Effector memory CD8-positive, alpha-beta T cell (primary cell): ENCODE measurements at places on chromosomes 1 and 21.

DNA sequence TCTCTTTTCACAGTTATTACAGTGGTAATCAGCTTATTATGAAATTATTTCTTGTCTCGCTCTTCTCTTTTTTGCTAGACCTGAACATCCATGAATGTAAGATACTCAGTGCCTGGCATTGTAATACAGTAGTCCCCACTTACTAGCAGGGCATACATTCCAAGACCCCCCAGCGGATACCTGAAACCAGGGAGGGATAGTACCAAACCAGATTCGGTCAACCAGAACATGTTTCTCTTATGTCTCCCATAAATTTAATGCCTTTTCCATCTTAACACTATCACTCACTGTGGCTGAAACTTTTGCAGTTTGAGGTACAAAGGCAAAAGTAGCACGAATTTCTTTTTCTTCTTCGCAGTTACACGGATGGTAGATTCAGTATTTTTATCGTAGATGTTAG, 24.6 kb upstream of the B3GALT2 start:
- no peak overlapping the region for H3K4me3 ChIP-seq
- no peaks in the 10 kb centered on the region for H3K27me3 ChIP-seq
- DNase-seq = no peak

DNA sequence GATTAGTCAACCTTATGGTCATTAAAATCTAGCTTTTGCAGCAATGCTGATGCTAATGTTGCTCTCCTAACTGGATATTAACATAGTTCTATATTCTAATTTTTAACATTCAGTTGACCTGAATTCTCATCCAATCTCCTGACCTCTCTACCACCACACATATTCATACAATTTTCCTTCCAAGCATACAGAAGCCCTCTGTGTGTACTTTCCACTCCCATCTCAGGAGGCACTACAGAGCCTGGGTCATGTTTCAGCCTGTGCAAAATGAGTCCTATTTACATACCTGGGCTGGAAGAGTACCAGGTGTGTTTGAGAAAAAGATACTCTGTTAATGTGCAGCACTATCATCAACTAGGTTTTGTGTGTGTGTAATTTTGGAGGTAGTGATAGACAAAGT, 486.3 kb downstream of the NEGR1 start:
- H3K27ac ChIP-seq = no peak overlapping the region
- no peaks in the 10 kb centered on the region for H3K4me1 ChIP-seq
- H3K27me3 ChIP-seq = no peaks in the 10 kb centered on the region
- no peak overlapping the region for H3K4me3 ChIP-seq
- H3K36me3 ChIP-seq = no peaks in the 10 kb centered on the region

DNA sequence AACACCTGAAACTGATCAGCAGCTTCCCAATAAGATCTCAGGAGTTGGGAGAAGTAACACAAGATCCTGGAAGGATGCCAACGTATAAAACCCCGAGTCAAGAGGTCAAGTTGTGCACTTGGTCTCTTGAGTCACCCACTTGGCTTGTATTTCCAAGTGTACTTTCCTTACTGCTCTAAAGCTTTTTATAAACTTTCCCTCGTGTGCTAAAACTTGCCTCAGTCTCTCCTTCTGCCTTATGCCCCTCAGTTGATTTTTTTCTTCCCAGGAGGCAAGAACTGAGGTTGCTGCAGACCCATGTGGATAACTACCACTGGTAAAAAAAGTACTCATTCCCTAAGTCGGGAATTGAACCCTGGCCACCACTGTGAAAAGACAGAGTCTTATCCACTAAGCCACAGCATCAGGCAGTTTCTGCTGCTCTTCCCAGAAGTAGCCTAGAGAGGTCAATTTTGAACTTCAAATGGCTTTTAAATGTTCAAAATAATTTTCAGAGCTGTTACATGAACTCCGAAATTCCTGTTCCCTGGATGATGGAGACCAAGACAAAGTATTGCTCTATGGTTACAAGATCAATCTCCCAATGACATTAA, 28.9 kb downstream of the ITLN2 start:
- no peaks in the 10 kb centered on the region for H3K4me1 ChIP-seq
- no peak overlapping the region for H3K4me3 ChIP-seq
- H3K27me3 ChIP-seq = no peaks in the 10 kb centered on the region
- H3K36me3 ChIP-seq = no peaks in the 10 kb centered on the region
- no peak for DNase-seq

DNA sequence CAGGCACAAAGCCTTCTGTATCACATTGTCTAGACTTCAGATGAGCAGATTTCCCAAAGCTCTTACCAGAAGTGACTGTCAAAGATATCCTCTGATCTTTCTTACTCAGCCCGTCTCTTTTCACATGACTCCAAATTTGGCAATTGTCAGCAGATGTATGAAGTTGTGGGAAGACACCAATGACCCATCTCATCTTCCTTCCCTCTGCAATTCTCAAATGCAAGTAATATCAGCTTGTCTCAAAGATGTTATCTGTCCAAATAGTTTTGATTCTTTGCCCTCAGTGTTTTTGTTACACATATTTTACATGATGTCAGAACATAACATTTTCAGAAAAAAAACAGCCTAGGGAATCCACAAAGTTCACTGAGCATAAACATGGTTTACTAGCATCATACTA, 45.1 kb upstream of the RGS2 start:
- no peak for DNase-seq
- H3K4me1 ChIP-seq = no peaks in the 10 kb centered on the region
- H3K36me3 ChIP-seq = no peaks in the 10 kb centered on the region
- peaks cover 15% of the 10 kb centered on the region for H3K27me3 ChIP-seq

DNA sequence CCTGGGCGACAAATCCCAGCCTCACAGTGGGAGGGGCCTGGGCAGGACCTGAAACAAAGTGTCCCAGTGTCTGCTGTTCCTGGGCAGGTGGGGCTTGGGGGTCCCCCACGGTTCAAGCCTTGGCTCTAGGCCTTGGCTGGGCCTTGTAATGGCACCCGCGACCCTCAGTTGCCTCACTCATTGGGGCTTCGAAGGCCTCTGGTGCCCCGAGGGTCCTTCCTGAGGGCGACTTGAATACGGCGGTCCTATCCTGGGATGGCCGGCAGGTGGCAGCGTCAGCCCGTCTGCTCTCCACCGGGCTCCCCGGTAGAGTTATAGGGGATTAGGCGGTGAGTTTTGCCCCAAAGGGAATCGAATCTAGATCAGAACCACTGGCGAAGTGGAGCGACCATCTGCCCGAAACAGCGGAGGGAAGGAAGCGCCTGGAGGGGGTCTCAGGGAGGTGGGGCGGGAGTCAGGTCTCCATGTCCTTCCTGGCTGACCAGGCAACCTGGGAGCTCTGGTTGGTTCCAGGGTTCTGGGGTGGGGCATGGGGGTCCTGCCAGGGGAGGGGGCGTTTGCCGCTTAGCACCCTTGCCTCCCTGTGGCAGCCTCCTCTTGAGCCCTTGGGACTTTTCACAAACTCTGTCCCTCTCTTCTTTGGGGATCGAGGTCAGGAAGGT, 2.1 kb upstream of the PEX10 start:
- H3K27ac ChIP-seq = peak overlapping the region; percentile 80
- no peaks in the 10 kb centered on the region for H3K27me3 ChIP-seq
- H3K4me3 ChIP-seq = peak overlapping the region; percentile 96
- peaks cover 39% of the 10 kb centered on the region for H3K4me1 ChIP-seq

DNA sequence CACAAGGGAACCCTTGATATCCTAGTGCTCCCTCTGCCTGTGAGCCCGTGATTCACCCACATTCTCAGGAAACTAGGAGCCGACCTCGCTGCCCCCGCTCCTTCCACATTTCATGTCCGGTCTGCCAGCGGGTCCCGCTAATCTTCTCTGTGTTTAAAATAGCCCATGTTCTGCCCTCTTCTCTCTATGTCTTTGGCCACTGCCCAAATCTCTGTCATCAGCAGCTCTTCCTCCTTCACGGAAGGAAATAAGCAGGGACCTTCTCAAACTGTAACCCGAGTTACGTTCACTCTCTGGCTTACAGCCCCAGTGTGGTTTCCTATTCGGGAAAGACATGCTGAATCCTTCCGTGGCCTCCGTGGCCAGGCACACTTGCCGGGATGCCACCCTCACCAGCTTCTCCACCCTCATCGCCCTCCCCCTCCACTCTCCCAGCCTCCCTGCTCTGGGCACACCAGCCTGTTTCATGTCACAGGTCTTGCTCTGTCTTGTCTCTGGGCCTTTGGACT, 21.1 kb upstream of the UBXN10 start:
- H3K27ac ChIP-seq = no peak overlapping the region
- H3K36me3 ChIP-seq = no peaks in the 10 kb centered on the region
- no peak overlapping the region for H3K4me3 ChIP-seq
- H3K27me3 ChIP-seq = peaks cover 12% of the 10 kb centered on the region
- no peak for DNase-seq

GRCh38 chr1:219587801-219588561, 24.9 kb downstream of the ZC3H11B start:
- H3K36me3 ChIP-seq = no peaks in the 10 kb centered on the region
- H3K4me3 ChIP-seq = no peak overlapping the region
- H3K27ac ChIP-seq = no peak overlapping the region
- H3K27me3 ChIP-seq = no peaks in the 10 kb centered on the region
- no peak for DNase-seq

GRCh38 chr1:30768830-30769718, 11.5 kb upstream of the LAPTM5 start:
- H3K27ac ChIP-seq = no peak overlapping the region
- no peak for DNase-seq
- no peaks in the 10 kb centered on the region for H3K36me3 ChIP-seq
- no peak overlapping the region for H3K4me3 ChIP-seq

DNA sequence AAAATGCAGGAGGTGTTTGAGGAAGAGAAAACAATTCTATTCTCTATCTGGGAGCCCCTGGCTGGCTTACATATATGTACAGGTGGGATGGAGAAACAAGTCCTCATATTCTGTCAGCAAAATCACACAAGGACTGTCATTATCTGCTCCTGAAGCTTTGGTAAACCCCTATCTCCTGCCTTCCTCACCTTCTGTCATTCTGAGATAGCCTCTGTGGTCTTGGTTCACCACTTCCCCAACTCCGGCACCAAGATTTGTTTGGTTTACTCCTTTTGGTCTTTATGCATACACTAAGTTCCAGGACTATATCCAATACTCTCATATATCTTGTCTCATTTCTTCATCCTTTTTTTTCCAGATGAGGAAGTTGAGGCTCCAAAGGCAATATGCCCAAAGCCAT, 551.1 kb downstream of the PLPP3 start:
- no peak overlapping the region for H3K27ac ChIP-seq
- H3K4me1 ChIP-seq = no peaks in the 10 kb centered on the region
- H3K27me3 ChIP-seq = no peaks in the 10 kb centered on the region
- no peak overlapping the region for H3K4me3 ChIP-seq
- DNase-seq = no peak
